ENCODE measurements at places on chromosomes 2 and 18.

- no peak for DNase-seq
Measured at GRCh38 chr2:240996834-240997140, 1.6 kb upstream of the SNED1 start.

GRCh38 chr2:108907822-108908712, 81.0 kb downstream of the EDAR start:
- DNase-seq, result no peak

GRCh38 chr2:118769707-118770400, 77.6 kb downstream of the EN1 start:
- no peak for DNase-seq

- peak; percentile 29 for DNase-seq
Measured at GRCh38 chr2:176638167-176639015, 369.1 kb downstream of the MTX2 start.

DNA sequence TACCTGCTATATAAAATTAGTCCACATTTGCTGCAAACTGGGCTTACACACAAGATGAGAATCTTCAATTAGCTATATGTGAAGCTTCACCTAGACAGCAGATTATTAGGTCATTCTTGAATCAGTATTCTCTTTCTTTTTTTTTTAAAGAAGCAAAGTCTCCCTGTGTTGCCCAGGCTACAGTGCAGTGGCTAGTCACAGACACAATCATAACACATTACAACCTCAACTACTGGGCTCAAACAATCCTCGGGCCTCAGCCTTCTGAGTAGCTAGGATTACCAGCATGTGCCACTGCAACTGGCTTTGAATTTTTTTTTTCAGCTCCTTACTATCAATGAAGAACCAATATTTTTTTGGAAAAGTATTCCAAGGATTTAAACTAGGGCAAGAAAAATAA, 30.5 kb downstream of the OLA1 start:
- no peak for DNase-seq

DNA sequence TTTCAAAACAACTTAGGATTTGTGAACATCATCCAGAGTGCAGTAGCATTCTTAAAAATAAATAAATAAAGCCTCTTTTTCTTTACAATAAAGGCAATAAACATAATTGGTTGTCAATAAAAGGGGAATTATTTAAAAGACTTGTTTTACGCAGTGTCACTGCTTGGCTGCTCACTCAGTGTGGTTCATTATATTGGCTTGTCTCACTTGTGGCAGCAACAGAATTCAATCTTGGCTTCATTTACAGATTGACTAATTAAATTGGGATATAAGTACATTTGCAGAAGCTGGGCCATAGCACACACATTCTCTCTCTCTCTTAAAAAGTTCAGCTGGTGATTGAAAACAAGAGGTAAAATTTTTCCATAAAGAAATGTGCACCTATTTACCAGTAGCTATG, 1027.6 kb downstream of the LRP1B start:
- DNase-seq, result no peak

- no peak for DNase-seq
Measured at GRCh38 chr2:111984213-111984604, 70.9 kb upstream of the TMEM87B start.

DNA sequence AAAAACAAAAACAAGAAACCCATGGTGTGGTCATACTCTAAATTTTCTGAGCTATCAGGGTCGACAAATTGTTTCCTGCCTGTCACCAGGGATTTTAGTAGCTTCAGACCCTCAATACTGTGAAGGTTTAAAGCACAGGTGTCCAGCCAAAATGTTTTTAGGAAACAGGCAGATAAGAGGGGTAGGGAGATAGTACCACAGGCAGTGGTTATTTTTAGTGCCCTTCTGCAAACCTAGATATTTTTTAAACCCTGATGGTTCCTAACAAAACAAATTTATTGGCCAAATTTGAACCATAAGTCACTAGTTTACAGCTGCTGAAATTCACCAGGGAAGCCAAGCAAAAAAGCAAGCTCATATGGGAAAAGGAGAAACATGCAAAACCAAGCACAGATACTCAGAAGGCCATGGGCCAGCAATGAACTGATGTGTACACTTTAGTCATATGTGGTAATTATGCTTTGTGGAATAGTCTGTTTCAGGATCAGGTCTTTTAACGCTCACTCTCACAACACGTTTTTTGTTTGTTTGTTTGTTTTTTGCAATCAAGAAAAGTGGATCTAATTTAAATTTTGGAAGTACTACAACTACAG, 156.8 kb upstream of the STK17B start:
- DNase-seq, result no peak

- DNase-seq, result no peak
Measured at GRCh38 chr2:71512386-71512785, 59.0 kb downstream of the DYSF start.

All from brain microvascular endothelial cell (primary cell).